Stimulated activated CD4-positive, alpha-beta T cell treated with anti-CD3 and anti-CD28 coated beads, Interleukin-12 subunit alpha, Interleukin-12 subunit beta, amount 100 ng/mL, for 48 hours (primary cell): ENCODE measurements at places on chromosomes 4 and X.

DNA sequence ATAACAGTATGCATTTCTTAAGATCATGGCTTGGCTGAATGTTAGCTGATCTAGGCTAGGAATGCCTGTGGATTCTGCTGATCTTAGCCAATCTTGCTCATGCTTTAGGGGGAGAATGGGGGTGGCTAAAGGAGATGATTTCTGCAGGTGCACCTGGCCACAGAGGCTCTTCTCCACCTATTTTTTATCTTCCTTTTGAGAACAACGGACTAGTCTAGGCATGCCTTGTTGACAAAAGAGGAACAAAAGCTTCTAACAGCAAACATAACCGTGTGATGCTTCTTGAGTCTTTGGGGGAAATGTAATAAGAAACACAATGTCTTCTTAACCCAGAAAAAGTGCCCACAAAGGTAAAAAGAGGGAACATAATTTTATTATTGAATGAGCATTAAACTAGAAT is 743.5 kb downstream of the ARAP2 start:
- no peak for DNase-seq

DNA sequence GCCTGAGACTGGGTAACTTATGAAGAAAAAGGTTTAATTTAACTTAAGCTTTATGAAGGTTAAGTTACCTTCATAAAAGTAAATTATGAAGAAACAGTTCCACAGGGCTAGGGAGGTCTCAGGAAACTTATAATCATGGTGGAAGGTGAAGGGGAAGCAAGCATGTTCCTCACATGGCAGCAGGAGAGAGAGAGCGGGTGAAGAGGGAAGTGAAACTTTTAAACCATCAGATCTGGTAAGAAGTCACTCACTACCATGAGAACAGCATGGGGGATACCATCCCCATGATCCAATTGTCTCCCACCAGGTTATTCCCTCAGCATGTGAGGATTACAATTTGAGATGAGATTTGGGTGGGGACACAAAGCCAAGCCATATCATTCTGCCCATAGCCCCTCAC is 944.7 kb upstream of the NDST4 start:
- no peak for DNase-seq

- DNase-seq: no peak
These were observed 70.5 kb upstream of the TBC1D9 start for GRCh38 chr4:140826701-140827027.

DNA sequence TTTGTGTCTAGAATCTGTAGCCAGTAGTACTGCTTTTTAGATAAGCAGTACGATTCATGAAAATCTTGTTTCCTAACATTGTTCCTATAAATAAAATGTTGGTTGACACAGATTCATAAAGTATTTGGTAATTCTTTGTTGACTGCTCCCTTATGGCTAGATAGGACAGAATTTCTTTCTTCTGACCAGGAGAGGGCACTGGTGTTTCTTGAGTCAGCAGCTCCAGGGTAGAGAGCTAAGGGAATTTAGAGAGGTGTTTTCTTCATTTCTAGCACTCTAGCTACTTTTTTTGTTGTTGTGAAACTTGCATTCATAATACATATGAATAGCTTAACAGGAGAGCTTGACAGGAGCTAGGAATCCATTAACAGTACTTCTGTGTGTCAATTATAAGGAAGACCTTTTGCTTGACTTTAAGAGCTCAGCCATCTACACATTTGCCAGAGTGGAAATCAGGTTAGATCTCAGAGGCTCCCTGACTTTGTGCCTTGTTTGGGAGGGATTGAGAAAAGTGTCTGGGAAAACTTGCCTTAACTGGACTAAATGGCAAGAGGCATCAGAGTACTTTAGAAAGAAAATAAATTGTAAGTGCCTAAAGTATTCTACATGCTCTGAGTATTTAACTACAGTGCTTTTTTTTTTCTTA is 756.1 kb downstream of the SH3BGRL start:
- no peak for DNase-seq

- DNase-seq: no peak
These were observed 212.5 kb downstream of the PRDM5 start for GRCh38 chr4:120709991-120710390.

DNA sequence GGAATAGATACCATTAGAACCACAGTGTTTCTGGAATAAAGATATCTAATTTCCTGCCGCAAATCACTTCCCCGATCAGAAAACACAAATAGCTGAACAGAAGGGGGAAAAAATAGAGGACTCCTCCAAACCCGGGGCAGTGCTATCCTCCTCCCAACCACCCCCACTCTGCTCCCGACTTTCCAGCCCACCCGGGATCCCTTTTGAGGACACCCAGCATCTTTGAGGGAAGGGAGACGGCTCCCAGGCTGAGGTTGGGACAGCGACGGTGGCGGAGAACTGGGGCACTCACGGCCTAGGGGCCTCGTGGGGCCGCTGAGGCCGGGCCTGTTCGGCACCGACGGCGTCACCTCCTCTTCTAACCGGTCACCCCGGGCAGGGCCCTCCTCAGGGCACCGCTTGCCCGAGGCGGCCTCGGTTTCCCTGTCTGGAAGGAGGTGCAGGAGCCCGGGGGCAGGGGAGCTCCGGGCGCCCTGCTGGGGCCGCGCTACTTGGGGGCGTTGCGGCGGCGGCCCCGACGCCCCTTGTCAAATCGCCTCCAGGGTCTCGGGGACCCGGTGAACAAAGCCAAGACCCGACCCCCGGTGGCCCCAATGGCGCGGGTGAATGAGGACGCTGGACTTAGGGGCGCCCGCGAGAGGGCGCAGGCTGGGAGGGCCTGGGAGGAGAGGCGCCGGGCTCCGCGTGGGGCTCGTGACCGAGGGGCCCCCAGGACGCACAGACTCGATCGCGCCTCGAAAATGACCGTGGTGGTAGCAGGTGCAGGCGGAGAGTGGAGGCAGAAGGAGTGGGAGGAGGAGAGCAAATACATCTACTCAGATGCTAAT is 6.9 kb upstream of the ARX start:
- DNase-seq: no peak

- no peak for DNase-seq
These were observed 28.7 kb upstream of the STOX2 start for GRCh38 chr4:183876268-183876934.

- no peak for DNase-seq
These were observed 164.8 kb downstream of the CHM start for GRCh38 chrX:85882601-85883000.

- no peak for DNase-seq
These were observed 15.1 kb upstream of the GABRA2 start for GRCh38 chr4:46404981-46405380.

DNA sequence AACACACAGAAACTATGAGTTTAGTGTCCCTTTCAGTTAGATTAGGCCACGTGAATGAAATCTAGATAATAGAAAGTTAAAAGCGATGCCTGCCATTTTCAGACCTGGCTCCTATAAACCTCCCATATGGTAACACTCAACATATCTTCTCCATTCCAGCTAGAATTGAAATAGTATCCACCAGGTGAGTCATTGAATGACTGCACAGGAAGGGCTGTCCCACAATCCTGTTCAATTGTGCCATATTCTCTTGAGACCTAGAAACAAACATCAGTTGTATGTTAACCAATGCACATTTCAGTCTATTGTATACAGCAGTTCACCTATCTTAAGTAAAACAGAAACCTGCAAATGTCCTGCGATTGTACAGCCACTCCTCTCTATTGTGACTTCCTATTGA is 659.3 kb upstream of the SLIT2 start:
- DNase-seq: no peak

- no peak for DNase-seq
These were observed 361.6 kb upstream of the SPOCK3 start for GRCh38 chr4:167595898-167596297.

- DNase-seq: no peak
These were observed 23.1 kb downstream of the CD40LG start for GRCh38 chrX:136671006-136671610.

- DNase-seq: no peak
These were observed 97.1 kb downstream of the NFKB1 start for GRCh38 chr4:102598086-102598761.

- no peak for DNase-seq
These were observed 1.6 kb downstream of the CASK start for GRCh38 chrX:41921492-41922430.

- DNase-seq: peak; percentile 27
These were observed 105.6 kb downstream of the HNRNPD start for GRCh38 chr4:82268050-82268825.

- no peak for DNase-seq
These were observed 1517.6 kb downstream of the STIM2 start for GRCh38 chr4:28378109-28378830.

DNA sequence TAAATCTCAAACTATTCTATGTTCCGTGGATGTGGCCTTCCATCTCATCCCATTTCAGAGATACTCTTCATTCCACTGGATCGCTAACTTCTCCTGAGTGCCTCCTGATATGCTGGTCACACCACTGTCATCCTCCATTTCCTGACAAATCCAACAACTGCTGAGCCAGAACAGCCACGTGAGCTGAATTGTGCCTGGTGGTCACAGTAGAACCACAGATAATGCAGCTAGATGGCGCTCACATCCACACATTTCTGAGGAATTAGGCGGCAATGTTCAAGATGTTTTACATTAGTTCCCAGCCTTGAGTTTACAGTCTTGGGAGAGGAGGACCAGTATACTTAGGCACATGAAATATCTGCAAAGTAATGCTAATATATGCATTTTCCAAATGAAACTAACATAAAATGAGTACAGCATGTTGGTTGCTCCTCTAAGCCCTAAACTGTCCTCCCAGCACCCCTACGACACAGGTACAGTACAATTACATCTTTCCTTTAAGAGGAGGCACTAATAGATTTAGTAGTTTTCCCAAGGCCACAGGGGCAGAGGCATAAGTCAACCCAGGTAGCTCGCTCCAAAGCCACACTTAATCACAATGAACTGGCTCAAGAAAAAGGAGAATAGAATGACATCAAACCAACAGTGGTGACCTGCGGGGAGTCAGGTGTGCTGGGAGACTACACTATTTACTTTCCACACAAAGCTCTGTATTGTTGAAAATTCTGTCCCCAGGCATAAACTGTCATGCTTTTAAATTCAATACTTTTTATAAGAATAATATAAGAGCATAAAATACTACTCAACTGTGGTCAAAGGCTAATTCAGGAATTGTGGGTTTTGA is 134.2 kb downstream of the CHIC2 start:
- peak; percentile 45 for DNase-seq

DNA sequence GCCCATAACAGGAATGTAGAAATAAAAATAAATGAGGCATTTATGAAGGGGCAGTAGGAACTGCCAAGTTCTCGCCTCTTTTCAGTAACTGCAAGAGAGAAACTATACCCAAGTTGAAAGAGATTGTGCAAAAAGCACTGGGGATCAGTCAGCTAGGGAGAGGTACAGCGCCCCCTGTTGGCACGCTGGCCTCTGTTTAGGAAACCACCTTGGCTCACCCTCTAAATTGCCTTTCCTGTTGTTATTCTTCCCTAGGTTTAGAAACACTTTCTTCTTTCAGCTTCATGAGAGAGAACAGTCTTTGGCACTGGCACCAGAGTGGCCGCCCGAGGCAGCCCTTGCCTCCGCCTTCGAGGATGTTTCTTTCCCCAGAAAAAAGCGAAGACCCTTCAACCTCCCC is 348.5 kb downstream of the MID1IP1 start:
- peak; percentile 19 for DNase-seq

GRCh38 chr4:3512279-3512678 is 19.9 kb downstream of the LRPAP1 start:
- no peak for DNase-seq

DNA sequence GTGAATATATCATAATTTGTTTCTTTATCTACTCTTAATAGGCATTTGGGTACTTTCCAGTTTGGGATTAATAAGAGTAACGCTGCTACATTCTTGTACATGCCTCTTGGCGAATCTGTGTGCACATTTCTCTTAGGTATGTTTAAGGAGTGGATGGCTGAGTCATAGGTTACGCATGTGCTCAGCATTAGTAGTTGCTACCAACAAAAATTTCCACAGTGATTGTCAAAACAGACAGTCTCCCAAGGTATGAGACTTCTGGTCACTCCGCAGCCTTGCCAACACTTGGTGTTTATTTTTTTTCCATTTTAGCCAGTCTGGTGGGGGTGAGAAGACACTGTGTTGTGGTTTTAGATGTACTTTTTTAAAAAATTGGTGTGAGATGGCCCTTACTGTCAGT is 44.6 kb downstream of the FGFBP1 start:
- no peak for DNase-seq
